ENCODE measurements at places on chromosomes 5 and 9.

DNA sequence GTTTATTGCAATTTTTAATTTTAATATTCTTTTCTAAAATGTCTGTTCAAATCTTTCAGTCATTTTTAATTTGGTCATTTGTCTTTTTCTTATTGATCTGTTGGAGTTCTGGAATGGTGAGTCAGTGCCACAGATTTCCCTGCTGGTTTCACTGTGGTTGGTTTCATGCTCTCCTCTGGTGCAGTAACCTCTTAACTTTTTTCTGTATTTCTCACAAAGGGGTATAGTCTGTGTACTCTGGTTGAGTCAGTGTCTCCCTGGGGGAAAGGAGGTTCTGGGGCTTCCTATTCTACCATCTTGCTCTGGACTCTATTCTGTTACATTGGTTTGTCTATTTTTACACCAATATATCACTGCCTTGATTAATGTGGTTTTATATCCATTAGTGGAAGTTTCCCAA is 178.8 kb downstream of the CSNK1G3 start:
- DNase-seq, result no peak

DNA sequence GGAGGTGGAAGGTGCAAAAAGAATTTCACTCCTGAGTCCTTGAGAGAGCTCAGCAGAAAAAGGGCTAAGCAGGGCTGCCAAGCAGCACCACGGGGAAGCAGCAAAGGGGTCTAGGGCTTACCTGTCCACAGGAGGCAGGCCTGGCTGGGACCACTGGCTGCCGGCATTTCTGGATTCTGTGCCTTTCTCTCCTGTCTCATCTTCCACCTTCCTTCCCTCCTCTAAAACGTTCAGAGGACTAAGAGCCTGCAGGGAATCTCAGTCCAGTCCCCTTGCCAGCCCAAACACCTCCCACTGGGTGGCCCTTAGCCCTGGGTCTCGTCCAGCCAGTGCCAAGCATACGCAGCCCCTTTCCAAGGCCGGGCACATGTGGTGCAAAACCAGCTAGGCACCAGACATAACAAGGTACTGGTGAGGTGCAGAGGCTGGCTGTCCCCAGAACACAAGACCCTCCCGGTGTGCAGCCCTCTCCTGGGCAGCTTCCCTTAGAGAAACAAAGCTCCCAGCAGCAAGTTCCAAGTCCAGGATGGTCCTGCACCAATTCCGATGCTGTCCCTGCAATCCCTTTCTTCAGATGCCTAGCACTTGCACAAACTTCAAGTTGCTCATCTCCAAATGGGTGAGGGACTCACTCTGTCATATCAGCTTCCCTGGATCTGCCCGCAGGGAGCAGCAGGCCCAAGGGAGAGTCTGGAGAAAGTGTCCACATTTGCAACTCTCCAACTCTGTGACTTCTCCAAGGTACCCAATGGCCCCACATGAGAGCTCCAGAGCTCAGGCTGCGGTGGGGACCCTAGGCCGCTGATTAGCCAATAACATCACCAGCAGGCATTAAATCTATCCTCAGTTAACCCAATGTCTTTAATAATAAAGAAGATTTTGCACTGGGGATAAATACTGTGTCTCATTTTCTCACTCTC is 126.3 kb downstream of the C5orf15 start:
- no peak for DNase-seq

DNA sequence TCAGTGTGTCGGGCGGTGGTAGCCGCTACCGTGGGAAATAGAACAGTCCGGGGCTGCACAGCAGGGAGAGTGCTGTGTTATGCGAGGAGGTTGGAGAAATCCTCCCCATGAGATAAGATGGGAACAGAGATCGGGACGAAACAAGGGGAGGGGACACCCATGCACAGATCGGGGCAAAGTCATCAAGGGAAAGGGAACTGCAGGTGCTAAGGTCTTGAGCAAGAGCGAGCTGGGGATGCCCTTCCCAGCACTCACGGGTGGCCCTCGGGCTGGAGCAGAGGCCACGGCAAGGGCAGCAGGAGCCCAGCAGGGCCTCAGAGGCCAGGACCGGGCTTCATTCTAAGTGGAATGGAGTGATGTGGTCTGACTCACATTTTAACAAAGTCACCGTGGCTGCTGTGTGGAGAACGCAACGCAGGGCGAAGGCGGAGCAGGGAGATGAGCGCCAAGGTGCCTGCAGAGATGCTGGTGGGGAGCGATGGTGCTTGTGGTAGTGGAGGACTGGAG is 7.7 kb downstream of the IL13 start:
- no peak for DNase-seq

- DNase-seq, result no peak
Observed at GRCh38 chr5:155850370-155850769, 476.6 kb upstream of the SGCD start.

- no peak for DNase-seq
Observed at GRCh38 chr5:66742083-66742895, 146.1 kb downstream of the MAST4 start.

DNA sequence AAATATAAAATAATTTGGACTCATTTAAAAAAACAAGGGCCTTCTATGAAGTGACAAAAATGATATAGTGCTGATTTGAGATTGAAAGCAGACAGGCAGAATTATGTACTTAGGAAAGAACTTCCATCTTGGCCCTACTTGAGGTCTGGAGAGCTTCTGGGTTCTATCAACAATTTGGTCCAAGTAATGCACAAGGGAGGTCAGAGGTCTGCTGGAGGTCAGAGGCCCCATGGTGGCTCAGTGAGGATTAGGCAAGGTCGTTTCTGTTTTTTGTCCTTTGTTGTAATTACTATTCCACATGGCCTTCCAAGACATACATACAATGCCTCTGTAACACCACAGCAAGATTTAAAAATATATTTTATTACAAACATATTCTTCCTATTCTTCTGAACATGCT is 37.2 kb downstream of the NUDT12 start:
- no peak for DNase-seq

GRCh38 chr5:121968910-121969607 is 7.3 kb downstream of the SRFBP1 start:
- no peak for DNase-seq

- DNase-seq, result no peak
Observed at GRCh38 chr9:35842020-35842745, 13.2 kb downstream of the TMEM8B start.

GRCh38 chr9:125988479-125989050 is 241.4 kb downstream of the PBX3 start:
- no peak for DNase-seq

Measured in stimulated activated CD8-positive, alpha-beta memory T cell treated with anti-CD3 and anti-CD28 coated beads, Interleukin-4, amount 100 ng/mL, for 1 hour (primary cell).